ENCODE measurements at places on chromosomes 11 and 22. TPM values are rescaled to one million over a fixed set of nuclear protein-coding genes. Genes with fewer than 3 reads are reported as not detected.

ACTN3 gene
- not detected for total RNA-seq

KCNJ5 gene
- 13.2 TPM for total RNA-seq

MFRP gene
- not detected for total RNA-seq

TREH gene
- not detected for total RNA-seq

GRCh38 chr11:36016263-36016662 lies 72.4 kb downstream of the LDLRAD3 start:
- DNase-seq, result no peak
- H3K27me3 ChIP-seq, result no peaks in the 10 kb centered on the region
- peaks cover 5% of the 10 kb centered on the region for H3K4me1 ChIP-seq
- H3K4me3 ChIP-seq, result no peak overlapping the region
- no peak overlapping the region for H3K27ac ChIP-seq
- no peaks in the 10 kb centered on the region for H3K36me3 ChIP-seq

- peaks cover 3% of the 10 kb centered on the region for H3K4me1 ChIP-seq
- no peak overlapping the region for H3K27ac ChIP-seq
- no peaks in the 10 kb centered on the region for H3K27me3 ChIP-seq
- no peaks in the 10 kb centered on the region for H3K36me3 ChIP-seq
- DNase-seq, result no peak
Measured at GRCh38 chr11:133385781-133386180, 146.5 kb downstream of the OPCML start.

- H3K27ac ChIP-seq, result no peak overlapping the region
- H3K4me3 ChIP-seq, result no peak overlapping the region
- peaks cover 20% of the 10 kb centered on the region for H3K4me1 ChIP-seq
- no peaks in the 10 kb centered on the region for H3K36me3 ChIP-seq
Measured at GRCh38 chr11:119344291-119345010, 2.1 kb downstream of the MFRP start.
